ENCODE measurements at places on chromosomes 11 and 22.

DNA sequence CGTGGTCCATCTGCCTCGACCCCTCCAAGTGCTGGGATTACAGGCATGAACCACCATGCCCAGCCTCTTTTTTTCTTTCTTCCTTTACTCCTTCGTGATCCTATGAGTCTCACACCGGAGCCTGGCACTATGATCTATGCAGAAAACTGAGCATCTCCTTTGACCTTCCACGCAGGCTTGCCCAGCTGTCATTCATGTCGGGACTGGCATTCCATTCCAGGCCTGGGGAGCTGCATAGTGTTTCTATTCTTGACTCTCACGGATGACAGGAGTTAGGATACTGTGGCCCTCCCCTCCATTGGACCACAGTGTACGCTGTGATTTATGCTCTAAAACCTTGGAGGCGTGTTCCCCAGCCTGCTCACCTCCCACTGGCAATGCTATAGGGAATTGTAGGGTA, 611.8 kb downstream of the BRD1 start:
- no peak for DNase-seq

- no peak for DNase-seq
Measured at GRCh38 chr11:61484541-61484940, 24.0 kb upstream of the LRRC10B start.

- DNase-seq: no peak
Measured at GRCh38 chr11:72525466-72525865, 91.1 kb upstream of the CLPB start.

DNA sequence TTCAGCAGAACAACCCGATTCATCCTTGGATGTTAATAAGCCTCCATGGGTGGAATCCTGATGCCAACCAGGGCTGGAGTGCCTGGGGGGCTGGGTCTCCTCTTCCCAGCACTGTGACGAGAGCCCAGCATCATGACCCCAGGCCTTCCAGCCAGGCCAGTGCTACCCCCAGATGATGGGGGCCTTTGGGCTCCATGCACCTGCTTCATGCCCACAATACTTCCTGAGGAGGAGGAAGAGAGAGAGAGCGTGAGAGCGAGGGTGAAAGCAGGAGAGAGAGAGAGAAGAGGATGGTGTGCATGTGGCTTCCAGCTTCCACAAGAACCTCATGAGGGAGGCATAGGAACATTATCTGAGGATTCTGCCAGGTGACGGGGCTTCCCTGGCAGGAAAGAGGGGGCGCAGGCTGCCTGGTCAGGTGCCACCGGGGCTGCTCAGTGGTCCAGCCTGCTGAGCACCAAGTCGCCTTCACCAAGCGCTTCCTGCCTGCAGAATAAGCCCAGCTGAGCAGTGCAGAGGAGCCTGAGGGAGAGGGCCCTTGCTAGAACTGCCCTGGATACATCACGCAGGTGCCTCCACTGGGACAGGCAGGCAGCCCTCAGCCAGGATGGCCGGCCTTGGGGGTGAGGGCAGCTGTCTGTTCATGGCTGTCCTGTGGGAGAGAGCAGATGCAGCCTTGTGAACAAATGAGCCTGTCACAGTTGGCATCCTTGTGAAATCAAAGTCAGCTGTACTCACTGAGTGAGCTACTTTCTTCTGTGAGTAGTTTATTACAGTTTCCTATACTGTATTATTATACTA, 243.3 kb upstream of the B3GAT1 start:
- DNase-seq: peak; percentile 30

DNA sequence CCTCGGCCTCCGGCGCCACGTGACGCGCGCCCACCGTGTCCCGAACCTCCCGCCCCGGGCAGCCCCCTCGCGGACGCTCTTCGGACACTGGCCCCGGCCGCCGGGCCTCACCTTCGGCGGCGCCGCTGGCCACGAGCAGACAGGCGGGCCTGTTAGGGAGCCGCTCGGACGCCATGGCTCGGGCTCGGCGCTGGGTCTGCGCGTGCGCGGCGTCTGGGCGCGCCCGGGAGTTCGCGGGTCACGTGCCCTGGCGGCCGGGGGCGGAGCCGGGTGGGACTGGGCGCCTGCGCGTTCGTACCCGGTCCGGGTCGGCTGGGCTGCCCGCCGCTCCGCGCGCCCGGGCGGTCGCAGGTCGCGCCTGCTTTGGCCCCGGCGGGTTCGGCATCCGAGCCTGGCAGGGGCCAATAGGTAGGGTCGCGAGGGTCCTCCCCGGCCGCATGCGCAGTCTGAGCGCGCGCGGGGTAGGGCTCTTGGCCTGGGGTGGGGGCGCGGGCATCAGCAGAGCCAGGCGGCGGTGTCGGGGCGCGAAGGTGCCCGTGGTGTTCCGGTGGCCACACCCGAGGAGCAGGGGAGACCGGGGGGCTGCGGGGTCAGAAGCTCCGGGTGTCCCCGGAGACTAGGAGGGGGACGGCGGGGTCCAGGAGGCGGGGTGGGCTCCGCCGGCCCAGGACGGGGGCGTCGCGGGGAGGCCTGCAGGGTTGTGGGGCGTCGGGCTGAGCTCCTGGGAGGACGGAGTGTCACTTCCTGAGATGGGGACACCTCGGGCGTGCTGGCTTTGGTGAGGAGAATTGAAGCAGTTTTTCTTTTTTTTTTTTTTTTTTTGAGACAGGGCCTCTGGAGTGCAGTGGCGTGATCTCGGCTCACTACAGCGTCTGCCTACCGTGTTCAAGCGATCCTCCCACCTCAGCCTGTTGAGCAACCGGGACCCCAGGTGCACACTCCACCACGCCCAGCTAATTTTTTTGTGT, at the start of gene GATD1:
Gene GATD1, minus strand, starts transcription at position 200 of the 968 bp plus-strand sequence. Its CDS starts 25 bp downstream, at position 175.
- peak; percentile 87 for DNase-seq

GRCh38 chr11:72358466-72359405, 75.6 kb downstream of the CLPB start:
- DNase-seq: no peak

DNA sequence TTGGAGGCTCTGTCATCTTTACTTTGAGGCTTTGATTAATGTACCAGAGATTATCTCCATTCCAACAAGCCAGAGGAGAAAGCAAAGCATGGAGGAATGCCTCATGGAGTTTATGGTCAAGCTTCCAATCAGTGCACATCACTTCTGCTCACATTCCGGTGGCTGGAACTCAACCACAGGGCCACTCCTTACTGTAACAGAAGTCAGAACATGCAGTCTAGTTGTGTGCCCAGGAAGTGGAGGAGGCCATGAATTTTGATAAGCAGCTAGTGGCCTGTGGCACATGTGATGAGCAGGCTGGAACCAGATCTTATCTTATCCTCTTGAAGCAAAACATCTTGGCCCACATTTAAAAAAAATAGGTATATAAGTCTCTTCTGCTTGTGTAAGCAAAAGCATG, 258.9 kb upstream of the ARHGAP20 start:
- DNase-seq: no peak

- no peak for DNase-seq
Measured at GRCh38 chr11:17019232-17019631, 5.0 kb upstream of the PLEKHA7 start.

DNA sequence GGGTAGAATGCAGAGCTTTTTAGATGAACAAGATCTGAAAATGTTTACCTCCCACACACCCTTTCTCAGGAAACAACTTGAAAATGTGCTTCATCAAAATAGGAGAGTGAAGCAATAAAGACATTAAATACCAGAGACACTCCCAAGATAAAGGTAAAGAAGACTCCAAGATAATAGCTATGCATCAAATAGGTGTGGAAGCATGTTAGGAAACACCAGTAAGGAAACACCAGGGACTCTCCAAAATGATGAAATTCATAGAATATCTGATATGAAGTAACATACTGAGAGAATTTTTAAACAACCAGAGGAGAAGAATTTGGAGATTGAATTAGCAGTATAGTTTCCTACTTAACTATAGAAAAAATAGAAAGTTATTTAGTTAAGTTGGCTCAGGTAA, 57.0 kb downstream of the OR10A6 start:
- DNase-seq: no peak

- DNase-seq: no peak
Measured at GRCh38 chr11:125975634-125976033, 29.8 kb downstream of the VSIG10L2 start.

DNA sequence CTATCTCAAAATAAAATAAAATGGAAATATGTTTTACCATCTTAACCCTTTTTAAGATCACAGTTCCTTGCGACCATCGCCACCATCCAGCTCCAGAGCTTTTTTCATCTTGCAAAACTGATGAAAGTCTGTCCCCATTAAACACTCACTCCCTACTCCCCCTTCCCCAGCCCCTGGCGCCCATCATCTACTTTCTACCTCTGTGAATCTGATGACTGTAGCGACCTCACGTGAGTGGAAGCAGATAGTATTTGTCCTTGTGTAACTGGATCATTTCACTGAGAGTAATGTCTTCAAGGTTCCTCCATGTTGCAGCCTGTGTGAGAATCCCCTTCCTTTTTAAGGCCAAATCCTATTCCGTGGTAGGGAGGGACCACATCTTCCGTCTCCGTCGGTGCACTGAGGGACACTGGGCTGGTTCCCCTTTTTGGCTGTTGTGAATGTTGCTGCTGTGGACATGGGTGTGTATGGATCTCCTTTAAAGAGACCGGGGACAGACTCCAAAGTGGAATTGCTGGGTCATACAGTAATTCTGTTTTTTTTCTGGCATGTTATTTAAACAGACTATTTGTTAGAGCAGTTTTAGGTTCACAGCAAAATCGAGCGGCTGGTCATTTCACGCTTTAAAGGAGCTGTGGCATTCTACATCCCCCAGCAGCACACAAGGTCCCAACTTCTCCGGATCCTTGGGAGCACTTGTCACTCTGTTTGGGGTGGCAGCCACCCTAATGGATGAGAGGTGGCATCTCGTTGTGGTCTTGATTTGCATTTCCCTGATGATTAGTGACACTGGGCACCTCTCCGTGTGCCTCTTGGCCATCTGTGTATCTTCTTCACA, 120.0 kb downstream of the KCNQ1 start:
- DNase-seq: no peak

DNA sequence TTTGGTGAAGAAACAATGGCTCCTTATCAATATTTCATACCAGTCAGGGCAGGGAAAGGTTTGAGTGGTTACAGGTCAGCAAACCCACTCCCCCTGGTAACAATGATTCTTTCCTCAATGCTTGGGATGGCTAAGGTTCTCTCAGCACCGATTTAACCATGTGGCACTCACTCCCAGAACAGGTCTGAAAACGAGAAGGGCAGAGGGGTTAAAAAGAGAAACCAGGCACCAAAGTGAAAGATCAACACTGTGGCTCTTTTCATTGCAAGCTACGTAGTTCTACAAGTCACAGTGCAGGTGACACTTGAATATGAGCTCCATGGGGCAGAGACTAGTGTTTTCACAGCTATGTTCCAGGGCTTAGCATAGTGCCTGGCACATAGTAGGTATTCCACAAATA, 132.4 kb downstream of the PLEKHA7 start:
- no peak for DNase-seq

DNA sequence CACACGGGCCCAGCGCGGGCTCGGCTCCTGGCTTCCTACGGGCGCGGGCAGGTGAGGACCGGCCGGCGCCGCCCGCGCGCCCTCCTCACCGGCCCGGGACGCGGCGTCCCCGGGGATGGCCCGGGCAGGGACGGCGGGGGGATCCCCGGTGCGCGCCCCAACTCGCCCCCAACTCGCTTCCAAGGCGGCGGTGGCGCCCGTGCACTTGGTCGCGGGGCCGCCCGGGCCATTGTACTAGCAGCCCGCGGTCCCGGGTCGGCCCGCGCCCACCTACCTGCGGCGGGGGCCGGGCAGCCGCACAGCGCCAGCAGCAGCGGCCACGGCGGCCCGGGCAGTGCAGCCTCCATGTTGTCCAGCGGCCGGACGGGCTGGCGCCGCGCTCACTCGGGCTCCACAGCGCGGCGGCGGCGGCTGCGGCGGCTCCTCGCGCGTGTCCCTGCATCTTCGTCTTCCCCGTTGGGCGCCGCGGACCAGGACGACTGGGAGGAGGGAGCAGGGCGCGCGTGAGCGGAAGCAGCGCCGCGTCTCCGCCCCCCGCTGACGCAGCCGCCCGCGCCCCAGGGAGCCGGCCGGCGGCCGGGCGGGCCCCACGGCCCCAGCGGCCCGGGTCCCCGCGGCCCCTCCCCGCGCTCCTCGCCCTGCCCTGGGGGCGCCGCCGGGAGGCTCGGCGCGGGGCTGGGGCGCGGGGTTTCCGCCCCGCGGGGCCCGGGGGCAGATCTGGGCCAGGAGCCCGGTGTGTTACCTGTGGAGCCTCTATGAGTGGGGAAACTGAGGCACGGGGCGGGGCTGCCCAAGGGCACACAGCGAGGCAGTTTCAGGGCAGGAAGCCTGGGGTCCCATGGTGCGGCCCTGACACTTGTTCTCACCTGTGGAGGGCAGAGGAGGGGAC, 159.3 kb upstream of the GRK3 start:
- peak; percentile 73 for DNase-seq

- DNase-seq: no peak
Measured at GRCh38 chr11:47071341-47071740, 105.3 kb downstream of the ARFGAP2 start.

- no peak for DNase-seq
Measured at GRCh38 chr11:134276396-134277182, 410 bp downstream of the GLB1L3 start.

DNA sequence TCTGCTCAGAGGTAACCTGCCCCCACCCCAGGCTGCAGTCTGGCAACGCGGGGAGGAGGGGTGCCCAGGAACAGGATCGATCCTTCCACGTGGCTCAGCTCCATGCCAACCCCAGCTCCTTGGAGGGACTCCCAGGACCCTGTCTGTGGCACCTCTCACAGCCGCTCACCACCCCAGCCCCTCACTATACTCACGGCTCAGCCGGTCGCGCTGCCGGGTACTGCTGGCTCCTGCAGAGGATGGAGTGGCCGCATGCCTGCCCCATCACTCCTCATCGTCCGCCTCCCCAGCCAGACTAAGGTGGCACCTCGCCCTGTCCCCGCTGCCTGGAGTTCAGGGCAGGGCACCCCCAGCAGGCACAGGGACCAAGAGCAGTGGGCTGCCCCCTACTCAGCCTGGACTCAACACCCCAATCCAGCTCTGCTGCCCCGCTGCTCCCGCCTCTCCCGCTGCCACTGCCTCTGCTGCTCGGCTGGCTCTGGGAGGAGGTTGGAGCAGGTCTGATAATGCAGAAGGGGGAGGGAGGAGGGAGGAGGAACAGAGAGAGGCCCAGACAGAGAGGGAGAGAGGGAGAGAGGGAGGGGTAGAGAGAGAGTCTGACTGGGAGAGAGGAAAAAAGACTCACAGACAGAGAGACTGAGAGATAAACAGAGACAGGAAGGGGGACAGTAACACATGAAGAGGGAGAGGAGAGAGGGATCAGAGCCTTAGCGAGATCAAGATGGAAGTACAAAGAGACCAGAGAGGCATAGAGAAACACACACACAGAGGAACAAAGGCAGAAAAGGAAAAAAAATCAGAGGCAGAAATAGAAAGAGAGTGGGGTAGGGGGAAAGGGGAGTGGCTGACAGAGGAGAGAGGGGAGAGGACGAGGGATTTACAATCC, at the start of gene PDE2A:
Gene PDE2A, minus strand, starts transcription at position 480 of the 886 bp plus-strand sequence. Its CDS starts 215 bp downstream, at position 265.
- DNase-seq: no peak

Data from breast epithelium (tissue), 4 donors.